Ovary (tissue), 10 donors: ENCODE measurements at places on chromosomes 4 and X.

GRCh38 chrX:40088299-40088625, 9.5 kb downstream of the BCOR start:
- no peak for DNase-seq

GRCh38 chr4:101019941-101020401, 327.4 kb downstream of the PPP3CA start:
- DNase-seq: no peak

- DNase-seq: no peak
These were observed 37.2 kb upstream of the NPFFR2 start for GRCh38 chr4:71994559-71994958.

- no peak for DNase-seq
These were observed 301.6 kb downstream of the NAF1 start for GRCh38 chr4:162865102-162865501.

DNA sequence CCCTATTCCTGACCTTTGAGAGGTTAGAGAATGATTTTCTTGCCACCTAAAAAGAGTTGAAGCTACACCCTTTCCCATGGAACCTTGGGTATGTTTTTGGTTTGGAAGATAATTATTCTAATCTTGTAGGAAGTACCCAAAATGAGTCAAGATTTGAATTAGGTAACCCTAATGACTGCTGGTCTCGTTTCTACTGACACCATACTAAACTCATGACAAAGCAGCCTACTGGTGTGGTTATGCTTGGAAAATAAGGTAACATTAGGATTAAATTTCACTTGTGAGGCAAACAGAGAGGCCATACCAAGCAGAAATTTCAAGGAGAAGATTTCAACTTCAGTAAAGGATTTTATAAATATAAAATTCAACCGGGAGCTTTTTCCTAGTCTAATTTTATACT, 107.9 kb downstream of the FBXW7 start:
- DNase-seq: no peak

- no peak for DNase-seq
These were observed 20.8 kb downstream of the ENOPH1 start for GRCh38 chr4:82450966-82451755.

- no peak for DNase-seq
These were observed 151.6 kb downstream of the SLIT2 start for GRCh38 chr4:20403290-20403689.

DNA sequence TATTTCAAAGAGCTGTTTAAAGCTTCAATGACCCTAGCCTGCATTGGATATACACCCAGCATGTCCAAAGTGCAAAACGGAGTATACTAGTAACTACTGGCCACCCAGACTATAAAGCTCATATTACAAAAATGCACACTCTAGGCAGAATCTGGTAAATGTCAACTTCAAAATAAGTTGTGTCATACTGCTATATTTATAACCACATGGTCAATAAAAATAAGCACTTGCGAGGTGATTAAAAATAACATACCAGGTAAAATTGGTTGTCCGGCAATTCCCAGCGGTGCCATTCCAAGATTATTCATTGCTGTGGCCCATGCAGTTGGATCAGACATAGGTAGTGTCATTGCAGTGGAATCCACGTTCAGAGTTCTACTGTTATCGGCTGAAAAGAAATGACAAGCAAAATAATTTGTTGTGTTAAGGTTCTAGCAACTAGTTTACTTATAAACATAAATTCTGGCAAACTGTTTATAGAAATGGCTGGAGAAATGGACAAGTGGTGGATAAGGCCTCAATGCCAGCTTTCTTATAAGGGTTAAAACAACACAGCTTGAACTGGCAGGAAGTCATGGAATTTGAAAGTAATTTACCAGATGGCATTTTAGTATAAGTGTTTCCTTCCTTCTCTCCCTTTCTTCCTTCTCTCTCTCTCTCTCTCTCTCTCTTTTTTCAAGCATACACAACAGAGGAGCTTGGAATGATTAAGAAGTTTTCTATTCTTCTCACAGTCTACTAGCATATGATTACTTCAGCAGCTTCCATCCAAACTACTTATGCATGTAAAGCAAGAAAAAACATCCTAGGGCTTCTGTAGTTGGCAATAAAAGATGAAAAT, 199.9 kb downstream of the ENOX2 start:
- no peak for DNase-seq

DNA sequence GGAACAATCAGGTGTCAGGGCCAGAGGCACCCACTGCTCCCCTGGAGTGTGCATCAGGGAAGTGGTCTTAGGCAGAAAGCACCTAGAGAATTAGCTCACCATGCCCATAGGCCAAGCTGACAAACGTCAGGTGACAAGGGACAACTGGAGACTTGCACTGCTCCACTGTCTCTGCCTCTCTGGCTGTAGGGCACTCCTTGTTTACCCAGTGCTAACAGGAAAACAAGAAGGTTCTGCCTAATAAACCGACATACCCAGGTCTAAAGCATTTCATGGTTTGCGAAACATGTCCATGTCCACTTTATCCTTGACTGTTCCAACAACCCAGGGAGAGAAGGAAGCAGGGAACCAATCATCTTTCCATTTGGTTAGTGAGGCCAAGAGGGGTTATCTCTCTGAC, 92.5 kb upstream of the MAMLD1 start:
- no peak for DNase-seq

DNA sequence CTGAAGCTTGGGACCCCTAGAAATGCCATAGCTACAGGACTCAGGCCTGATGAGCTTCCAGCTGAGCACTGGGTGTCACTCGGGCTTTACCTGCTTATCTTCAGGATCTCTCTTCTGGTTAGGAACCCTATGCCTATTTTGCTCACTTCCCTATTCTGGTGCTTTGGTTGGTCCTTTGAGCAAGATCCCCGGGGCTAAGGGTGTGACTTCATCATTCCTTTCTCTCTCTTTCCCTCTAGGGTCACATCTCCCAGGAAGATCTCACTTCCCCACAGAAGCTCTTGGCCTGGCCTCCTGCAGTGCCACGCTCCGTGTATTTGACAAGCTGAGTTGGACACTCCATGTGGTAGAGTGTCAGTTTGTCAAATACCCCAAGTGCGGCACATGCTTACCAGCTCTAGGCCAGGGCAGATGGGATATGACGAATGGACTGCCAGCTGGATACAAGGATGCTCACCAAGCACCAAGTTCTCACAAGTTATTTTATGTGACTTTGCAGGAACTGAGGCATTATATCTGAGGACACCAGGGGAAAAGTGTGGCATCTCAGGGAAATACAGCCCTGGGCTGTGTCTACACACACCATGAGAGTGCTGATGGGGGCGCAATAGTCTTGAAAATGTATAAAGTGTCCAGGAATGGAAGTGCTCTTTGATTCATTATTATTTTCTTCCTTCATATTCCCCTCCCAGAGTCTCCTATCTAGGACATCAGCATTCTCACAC, 21.1 kb downstream of the VSIG4 start:
- DNase-seq: no peak

DNA sequence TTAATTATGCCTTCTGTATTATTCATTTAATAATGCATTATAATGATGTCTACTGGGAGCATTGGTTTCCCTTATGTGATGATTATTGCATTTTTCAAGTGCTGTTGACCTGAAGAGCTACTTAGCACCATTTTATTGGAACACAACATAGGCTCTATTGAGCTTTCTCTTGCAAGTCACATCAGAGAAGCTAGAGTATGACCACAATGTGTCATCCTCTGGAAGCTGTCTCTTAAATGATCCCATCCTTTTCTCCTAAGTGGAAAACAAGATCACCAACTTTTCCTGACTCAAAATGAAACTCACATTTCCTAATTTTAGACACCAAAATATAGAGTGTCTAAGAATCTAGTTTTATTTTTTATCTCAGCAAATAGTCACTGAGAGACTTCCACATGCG, 1451.9 kb downstream of the PCDH7 start:
- no peak for DNase-seq

DNA sequence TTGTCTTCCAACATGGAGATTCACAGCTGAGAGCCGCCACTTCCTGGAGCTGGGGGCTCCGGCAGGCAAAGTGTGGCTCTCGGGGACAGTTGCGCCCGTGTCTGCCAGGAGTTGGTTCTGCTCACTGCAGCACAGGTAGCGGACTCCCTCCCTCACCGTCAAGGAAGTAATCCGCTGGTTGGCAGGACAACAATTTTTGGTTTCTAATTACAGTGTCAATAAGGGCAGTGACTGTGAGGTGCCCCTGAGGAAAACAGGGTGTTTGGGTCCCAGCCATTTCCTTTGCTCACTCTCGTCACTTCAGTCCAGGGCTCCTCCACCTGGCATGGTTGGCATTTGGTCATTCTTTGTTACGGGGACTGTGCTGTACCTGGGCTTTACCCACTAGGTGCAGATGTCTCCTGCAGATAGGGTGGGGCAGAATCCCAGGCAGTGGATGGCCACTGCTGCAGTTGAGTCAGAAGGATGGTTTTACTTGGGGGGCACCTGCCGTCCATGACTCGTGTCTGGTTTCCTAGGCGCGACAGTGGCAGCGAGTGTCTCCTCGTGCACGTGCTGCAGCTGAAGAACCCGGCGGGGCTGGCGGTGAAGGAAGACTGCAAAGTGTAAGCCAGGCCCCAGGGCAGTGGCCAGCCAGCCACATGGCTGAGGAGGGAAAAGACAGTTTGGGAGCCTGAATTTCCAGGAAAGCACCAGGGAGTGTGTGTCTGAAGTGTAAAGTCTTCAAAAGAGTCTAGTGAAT, 32.1 kb upstream of the CLCN4 start:
- no peak for DNase-seq

- no peak for DNase-seq
These were observed 236.2 kb upstream of the HAND2 start for GRCh38 chr4:173766171-173766600.

DNA sequence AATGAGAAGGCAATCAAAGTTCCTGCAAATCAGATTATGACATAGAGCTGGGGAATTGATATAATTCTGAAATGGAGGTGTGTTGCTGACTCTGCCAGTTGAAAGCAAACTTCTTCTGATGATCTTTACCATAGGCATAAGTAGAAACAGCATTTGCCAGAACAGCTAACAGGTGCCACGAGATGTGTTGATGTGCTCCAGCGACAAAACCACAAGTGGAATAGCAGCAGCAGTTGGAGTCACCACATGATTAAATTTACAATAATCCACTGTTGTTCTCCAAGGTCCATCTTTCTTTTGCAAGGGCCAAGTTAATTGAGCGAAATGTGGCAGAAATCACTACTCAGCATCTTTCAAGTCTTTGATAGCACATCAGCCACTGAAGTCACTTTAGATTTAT, 3.7 kb upstream of the OSTC start:
- no peak for DNase-seq

DNA sequence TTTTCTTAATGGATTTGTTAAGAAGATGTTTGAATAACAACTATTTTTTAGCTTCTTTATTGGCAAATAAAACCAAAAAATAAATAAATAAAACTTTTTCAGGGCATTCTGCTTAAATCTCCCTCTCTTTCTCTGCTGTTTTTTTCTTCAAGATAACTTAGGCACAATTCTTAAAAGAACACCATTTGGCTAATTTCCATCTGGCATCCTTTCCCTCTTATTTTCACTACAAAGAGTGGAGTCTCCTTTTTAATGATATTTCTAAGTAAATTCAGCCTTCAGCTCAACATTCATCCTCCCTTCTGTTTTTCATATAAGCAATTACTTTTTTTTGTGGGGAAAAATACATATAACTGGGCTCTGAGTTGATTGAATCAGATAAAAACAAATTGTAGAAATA, 88.1 kb downstream of the PCDH7 start:
- no peak for DNase-seq

DNA sequence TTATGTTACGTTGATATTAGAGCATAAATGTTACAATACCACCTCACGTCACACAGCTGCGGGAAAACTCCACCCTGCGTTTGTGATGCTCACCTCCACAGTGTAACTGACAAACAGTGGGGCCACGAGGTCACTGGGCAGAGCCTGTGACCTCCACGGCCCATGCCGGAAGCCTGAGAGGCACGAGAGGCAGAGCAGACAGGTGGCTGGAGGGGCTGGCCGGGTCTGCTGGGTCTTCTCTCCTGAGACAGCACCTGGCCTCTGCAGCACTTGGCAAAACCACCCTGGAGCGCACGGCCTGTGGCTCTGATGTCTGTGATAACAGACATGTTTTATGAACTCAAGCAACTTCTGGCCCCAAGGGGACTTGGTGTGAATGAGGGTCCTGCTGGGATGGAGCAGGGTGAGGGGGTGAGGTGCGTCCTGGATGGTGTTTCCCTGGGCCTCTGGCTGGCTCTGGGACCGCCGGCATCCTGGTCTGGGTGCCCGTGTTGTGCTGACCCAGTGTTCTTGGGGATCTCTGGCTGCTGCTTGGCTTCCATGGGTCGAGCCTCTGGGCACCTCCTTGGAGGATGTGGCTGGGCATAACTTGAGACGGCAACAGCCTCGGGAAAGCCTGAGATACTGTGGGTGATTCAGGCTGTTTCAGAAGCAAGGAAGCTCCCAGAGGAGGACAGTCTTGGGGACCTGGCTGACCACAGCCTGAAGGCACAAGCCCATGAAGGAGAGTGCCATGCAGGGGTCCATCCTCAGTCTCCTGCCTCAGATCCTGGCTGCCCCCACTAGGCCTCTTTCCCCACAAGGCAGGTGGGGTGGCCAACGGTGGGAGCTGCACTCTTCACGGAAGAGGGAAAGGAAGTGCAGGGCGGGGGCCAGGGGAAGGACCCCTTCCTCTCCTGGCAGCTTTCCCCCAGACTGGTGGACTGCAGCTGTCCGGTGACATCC, 19.7 kb downstream of the RNF212 start:
- no peak for DNase-seq

- DNase-seq: no peak
These were observed 371.6 kb downstream of the INPP4B start for GRCh38 chr4:142474398-142475087.

- DNase-seq: no peak
These were observed 36.7 kb upstream of the GABRQ start for GRCh38 chrX:152600853-152601633.

- no peak for DNase-seq
These were observed 182.7 kb downstream of the BCOR start for GRCh38 chrX:39915081-39915480.

GRCh38 chr4:7418131-7418943, 16.4 kb downstream of the PSAPL1 start:
- peak; percentile 8 for DNase-seq

DNA sequence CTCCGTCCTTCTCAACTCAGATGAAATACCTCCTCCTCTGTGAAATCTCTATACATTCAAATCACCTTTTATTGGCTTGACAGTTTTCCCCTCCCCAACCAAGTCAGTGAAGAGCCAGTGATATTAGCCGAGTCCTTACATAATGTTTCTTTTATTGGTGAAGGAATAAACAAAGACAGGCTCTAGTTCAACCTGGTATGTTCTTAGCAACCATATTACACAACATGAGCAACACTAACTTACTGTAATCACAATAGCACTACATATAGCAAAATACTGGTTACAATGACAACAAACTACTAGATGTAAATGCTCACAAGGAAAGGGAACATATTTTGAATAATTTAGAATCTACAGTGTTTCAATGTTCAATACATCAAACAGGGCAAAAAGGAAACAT, 19.9 kb downstream of the DHX15 start:
- DNase-seq: no peak

DNA sequence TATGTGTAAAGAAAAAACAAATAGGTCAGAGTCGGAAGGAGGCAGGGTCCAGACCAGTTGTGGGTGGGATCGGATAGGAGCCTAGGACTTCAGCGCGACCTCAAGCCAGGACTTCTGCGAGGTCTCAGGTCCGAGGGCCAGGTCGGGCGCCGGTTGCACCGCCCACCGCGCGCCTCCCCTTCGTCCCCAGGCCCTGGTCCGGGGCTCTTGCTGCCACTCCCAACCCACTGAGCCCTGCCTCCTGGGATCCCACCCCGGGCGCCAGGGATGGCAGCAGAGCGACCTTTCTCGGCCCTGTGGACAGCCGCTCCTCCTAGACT, 12.3 kb downstream of the PITX2 start:
- DNase-seq: no peak
